CD4-positive, alpha-beta T cell treated with Interleukin-17A for 1 hour (primary cell): ENCODE measurements at places on chromosomes 5 and 9.
A peak's percentile ranks its signal among the peaks of the same experiment; 100 is the strongest.

DNA sequence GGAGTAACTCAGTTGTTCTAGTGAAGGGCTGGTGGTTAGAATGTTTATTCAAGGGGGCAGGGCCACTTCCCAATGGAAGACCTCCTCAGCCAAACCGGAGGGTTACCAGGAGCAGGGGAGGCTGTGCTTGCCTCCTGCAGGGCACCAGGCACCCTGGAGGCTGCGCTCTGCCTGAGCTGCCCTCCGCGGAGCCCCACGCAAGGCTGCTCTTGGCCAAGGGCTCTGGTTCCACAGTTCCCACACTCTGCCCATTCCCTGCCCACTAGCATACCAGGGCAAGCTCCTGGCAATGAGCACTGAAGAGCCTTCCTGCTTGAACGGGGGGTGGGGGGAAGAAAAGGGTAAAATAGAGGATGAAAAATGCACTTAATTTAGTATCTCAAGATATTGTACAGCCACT lies 35.5 kb upstream of the PTCH1 start:
- no peak for DNase-seq

DNA sequence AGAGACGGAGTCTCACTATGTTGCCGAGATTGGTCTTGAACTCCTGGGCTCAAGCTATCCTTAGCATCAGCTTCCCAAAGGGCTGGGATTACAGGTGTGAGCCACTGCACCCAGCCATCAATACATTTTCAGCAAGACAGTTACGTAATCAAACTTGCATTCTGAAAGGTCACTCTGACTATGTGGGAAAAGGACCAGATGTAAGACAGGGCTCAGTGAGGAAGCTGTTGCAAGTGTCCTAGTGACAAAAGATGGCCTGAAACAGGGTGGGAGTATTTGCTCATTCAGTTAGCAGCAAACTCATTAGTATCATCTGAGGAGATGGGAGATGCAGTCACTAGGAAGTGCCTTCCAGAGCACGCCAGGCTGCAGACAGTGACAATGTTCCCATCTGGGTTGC lies 16.9 kb downstream of the MED27 start:
- DNase-seq = no peak

- DNase-seq = no peak
Observed at GRCh38 chr9:79719989-79720388, 148.2 kb downstream of the TLE4 start.

DNA sequence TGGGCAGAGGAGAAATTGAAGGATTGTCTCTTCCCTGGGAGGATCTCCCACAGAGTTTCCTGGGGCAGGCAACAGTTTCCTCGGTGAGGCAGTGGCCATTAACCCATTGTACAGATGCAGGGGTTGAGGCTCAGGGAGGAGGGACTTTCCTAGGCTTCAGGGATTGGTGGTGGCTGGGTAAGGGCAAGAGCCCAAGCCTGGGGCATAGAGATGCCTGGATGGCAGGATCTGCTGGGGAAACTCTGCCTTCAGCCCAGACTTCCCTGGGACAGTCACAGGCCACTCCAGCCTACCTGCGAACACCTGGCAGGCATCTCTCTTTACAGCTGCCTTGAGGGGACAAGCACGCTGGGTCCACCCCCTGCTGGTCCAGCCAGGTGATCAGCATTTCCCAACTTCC lies 3.6 kb upstream of the CSF2 start:
- DNase-seq = no peak

GRCh38 chr5:169385636-169386035 lies 84.7 kb upstream of the SLIT3 start:
- no peak for DNase-seq

DNA sequence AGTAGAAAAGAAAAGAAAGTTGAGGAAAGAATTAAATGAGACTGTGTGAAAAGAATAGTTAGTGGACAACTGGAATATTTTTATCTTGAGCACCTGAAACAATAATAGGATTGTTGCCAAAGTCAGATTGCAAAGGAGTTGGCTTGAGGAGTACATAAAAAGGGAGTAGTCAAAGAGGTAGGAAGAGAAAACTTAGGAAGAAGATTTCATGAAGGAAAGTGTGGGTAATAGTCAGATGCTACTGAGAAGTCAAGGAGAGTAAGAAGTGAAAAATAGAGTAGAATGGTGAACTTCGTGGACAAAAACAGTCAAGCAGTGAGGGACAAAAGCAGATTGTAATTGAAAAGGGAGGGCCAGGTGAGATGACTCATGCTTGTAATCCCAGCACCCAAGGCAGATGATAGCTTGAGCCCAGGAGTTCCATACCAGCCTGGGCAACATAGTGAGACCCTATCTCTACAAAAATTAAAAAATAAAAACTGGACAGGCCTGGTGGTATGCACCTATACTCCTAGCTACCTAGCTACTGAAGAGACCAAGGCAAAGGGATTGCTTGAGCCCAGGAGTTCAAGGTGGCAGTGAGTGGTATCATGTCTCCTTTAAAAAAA lies 178.9 kb downstream of the NIPBL start:
- no peak for DNase-seq

GRCh38 chr9:132740526-132741309 lies 70.5 kb downstream of the GTF3C4 start:
- no peak for DNase-seq

- DNase-seq = peak; percentile 25
Observed at GRCh38 chr5:141512911-141513626, 24.2 kb downstream of the PCDHGC5 start.
